ENCODE measurements at places on chromosomes 12 and 14.

- DNase-seq: no peak
Observed at GRCh38 chr14:77347751-77348150, 26.9 kb downstream of the GSTZ1 start.

DNA sequence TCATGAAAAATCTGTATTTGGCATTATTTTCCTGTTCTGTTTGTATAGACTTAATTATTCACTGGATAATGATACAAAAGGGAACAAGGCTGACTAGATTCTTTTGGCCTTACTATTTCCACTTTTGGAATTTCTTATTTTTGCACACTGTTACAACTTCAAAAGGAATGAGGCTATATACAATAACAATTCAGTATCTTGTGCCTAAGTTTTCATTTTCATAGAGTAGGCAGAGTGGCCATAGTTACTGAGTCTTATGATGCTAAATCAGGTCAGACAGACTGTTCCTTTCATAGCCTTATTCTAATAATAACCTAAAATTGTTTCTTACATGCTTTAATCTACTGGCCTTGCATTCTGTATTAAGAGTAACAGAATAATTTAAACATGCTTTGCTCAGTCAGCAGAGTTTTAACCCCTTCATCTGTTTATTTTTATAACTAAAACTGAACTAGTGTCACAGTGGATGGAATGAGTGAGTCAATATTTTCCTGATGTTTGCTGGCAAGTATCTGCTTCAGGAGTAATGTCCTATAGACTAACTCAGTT, 10.5 kb downstream of the TTC8 start:
- no peak for DNase-seq

DNA sequence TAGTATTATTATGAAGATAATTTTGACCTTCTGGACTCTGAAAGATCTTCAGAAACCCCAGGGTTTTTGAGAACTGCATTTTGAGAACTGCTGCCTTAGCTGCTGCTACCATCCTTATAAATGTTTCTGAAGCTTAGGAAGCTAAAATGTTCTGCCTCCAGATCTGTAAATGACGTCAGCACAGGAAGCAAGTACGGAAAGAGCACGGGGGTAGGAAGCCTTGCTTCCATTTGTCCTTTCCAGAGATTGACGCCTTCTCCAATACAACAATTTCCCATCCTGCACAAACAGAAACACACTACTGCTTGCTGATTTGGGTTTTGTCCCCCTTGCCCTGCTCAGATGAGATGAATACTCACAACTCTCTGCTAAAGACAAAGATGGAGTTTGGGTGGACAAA, 17.9 kb downstream of the RAD52 start:
- no peak for DNase-seq

DNA sequence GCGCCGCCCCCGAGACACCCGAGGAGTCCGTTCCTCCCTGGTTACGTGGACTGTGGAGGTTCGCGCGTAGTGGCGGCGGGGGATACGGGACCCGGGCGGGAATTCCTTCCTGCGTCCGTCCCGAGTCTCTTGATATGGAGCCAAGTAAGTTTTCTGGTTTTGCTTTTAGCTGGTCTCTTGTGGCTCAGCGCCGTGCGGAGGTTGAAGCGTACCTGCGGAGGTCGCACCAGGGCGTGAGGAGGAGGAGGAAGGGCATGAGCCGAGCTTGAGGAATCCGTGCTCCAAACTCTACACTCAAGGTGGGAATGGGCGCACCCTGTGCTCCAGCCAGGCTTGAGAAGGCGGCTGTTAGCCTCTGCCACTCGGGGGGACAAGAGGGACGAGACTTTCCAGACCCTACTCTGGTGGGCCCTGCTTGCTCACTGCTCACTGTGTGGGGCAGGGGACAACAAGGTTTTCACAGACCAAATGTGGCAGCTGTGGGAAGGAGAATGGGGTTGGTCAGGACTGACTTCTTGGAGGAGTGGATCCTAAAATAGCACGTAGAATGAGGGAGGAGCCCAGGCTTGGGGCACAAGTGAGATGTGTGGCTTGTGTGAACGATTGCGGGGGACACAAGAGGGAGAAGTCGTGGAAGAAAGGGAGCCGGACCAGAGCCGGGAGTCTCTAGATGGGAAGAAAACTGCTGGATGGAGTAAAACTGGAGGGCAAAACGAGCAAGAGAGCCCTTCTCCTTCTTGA, 577 bp downstream of the ATG101 start:
- no peak for DNase-seq

DNA sequence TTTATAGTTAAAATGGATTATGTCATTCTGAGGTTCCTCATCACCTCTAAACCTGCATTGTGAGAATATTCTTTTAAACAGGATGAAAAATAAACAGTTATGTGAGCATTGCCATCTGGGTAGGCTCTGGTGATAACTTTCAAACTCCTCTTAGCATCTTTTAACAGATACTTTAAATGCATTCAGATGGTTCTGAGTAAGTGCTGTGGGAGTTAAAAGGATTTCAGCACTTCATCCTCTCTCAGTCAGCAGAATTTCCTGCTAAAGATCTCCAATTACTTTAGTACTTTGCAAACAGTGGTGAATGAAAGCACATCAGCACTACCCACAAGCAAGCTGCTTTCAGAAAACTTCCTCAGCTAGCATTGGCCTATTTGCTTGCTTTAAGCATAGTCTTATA, 59.3 kb upstream of the TMTC1 start:
- no peak for DNase-seq

- DNase-seq: no peak
Observed at GRCh38 chr12:45880533-45880932, 109.8 kb downstream of the SCAF11 start.

GRCh38 chr12:90969851-90970250, 14.9 kb upstream of the CCER1 start:
- DNase-seq: no peak

DNA sequence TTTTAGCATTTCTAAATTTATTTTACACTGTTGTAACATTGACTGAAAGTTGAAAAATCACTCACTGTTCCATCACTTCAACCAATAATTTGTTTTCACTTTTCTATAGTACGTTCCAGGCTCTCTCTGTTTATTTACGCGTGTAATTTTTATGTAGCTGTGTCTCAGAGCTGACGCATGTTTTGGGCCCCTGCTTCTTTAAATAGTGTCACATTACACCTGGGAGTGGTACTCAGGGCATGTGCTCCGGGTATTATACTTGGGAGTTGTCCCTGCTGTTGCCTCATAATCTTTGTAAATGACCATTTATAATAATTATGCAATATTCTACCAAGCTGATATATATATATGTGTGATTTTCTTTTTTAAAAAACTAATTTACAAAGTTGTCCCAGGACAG, 132.8 kb upstream of the CPM start:
- no peak for DNase-seq

DNA sequence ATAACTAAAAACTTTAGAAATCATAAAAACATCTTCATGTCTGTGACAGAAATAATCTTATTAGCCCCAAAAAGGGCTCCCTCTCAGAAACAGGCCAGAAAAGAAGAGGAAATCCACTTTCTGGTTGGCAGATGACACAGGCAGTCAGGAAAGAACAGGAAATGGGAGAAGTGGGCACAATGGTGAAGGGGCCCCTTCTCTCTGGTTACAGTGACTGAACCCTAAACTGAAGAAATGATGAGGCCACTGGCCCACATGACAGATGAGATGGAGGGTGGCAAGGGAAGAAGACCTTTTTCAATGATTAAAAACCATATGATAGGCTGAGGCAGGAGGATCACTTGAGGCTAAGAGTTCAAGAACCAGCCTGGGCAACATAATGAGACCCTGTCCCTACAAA, 21.1 kb downstream of the TCTN1 start:
- DNase-seq: no peak

DNA sequence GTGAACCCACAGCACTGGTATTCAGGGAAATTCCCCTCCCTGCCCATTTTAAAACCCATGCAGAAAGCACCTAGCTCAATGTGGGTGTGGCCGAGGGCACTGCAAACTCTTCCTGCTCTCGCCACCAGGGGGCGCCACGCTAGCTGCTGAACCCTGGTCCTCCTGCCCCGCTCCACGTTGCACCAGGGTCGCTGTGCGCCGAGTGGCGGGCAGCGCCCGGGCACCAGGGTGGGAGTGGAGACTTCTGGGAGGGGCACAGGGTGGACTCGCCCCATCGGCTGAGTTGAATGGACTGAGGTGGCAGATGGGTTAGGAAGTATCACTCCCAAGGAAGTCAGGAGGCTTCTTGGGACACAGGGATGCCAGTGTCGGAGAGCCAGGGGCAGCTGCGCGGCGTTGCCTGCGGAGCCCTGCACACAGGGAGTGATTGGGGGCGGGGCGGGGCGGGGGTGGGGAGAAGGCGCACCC, 48.1 kb upstream of the BCL11B start:
- peak; percentile 55 for DNase-seq

DNA sequence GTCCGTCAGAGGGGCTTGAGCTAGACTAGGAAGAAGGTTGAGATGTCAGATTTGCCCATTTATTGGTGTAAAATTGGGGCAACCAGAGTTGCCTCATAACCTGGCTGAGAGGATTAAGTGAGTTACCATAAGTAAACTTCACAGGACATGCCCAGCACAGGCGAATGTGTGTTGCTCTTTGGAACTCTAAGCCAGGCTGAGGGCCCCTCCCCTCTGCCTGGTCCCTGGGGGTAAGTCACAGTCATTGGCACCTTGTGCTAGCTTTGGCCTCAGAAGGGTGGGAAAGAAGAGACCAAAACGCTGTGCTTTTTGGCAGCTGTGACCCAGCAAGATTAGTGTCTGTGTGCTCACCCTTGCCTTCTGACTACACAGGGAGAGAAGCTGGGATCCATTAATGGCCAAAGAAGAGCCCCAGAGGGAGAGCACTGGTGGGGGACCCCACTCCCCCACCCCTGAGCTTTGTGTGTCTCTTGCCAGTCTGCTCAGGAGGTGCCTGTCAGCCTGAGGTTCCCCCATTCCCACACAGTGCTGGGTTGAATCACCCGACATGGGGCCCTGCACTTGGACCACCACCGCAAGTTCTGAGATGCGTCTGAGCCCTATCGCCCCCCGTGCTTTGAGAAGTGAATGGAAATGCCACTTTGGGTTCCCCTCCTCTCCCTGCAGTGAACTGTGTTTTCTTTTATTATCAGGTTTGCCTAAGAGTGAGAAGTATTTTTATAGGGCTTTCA, 74.1 kb downstream of the CACNA1C start:
- DNase-seq: no peak

DNA sequence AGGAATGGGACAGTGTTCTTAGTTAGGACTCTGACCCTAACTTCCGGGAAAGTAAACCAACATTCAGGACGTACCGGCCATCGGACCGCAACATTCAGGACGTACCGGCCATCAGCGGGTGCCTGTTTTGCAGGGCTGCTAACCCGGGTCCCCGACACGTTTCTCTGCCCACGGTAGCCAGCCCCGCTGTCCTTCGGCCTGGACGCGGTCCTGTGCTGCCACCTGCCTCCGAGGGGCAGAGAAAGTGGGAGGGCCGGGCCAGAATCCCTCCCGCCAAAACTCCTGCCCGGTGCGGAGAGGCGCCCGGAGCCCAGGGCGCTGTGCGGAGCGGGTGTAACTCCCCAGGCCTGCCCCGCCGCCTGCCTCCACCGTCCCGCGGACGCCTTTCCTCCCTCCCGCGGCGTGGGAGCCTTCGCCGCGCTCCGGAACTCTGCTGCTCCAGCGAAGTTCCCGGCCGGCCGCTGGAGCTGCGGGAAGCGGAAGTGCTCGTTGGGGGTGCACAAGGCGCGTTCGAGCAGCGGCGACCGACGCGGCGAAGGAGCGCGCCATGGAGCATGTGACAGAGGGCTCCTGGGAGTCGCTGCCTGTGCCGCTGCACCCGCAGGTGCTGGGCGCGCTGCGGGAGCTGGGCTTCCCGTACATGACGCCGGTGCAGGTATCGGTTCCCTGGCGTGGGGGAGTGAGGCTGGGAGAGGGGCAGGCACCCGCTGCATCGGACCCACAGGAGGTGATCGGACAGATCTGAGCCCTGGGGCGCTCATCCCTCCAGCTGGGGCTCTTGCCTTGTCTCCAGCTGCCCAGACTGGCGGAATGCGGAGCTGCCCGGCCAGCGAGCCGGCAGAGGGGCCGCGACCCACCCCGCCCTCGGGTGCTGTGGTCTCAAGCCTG, at the start of gene DDX55:
TSS of gene DDX55 (plus strand) at position 498 of the 888 bp plus-strand sequence. CDS start at position 548, 50 bp downstream.
- DNase-seq: peak; percentile 81

DNA sequence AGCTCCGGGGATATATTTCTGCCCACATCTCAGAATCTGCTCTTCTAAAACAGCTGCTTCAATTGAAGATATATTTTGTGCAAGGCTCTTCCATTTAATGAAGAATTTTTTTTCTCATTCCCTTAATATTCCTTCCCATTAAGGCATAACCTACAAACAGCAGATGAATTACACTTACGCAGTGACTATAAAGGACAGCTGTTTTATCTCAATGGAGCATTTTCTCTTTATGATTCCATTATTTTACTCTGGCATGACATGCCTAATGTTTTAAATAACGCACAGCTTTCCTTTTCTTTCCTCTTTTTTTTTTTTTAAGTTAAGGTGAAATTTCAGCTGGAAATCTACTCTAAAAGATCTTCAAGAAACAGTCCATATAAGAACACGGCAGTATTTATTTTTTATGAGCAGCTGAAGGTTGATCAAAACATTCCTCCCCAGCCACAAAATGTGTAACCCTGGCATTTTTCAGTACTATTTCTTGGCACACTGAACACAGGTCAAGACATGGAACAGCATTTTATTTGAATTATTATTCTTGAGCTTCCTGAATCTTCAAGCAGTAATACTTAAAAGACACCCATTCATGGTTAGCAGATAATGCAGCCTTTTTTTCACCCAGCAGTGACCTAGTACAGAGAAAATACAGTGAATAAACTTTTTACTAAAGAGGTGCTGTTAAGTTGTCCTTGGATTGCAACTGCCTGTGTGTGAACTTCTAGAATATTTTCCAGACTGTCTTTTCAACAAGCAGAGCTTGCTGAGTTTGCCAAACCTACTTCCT, 118.1 kb upstream of the FOXN3 start:
- no peak for DNase-seq

GRCh38 chr14:89040080-89040459, 215.6 kb downstream of the TTC8 start:
- DNase-seq: no peak

DNA sequence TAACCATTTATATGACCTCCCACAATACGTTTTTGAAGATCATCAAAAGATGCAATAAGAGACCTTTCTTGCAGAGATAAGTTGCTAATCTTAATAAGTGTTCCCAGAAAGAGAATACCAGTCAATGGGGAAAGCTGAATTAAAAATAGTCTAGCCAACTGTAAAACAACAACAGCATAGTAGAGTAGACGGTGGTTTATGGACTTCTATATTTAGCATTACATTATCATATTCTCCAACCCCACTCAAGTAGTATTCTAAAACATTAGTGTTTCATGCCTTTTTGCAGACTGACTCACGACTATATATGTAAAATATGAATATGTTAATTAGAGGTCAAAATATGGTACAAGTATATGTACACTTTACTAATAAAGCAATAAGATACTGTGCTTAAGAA, 218.9 kb downstream of the MED13L start:
- no peak for DNase-seq

GRCh38 chr12:73106296-73106695, 834.1 kb downstream of the TRHDE start:
- no peak for DNase-seq

- DNase-seq: no peak
Observed at GRCh38 chr12:47023953-47024352, 55.5 kb upstream of the PCED1B start.

- DNase-seq: no peak
Observed at GRCh38 chr14:72450473-72451044, 443.3 kb downstream of the DPF3 start.

GRCh38 chr12:5040368-5040767, 3.3 kb upstream of the KCNA5 start:
- no peak for DNase-seq

GRCh38 chr12:6765634-6766581, at the start of gene PTMS:
Gene PTMS (plus strand): TSS chr12:6766363. CDS start chr12:6766706, 343 bp downstream.
- peak; percentile 34 for DNase-seq

GRCh38 chr12:53166837-53167236, 13.7 kb upstream of the ZNF740 start:
- no peak for DNase-seq

All from T-helper 1 cell (primary cell).